Stimulated activated CD4-positive, alpha-beta T cell treated with anti-CD3 and anti-CD28 coated beads, Interleukin-2, amount 100 ng/mL, for 4 hours (primary cell): ENCODE measurements at places on chromosomes 7 and 10.

GRCh38 chr7:15461576-15461975 lies 100.2 kb downstream of the AGMO start:
- no peak for DNase-seq

- no peak for DNase-seq
These were observed 86.7 kb downstream of the INPP5A start for GRCh38 chr10:132624061-132624846.

DNA sequence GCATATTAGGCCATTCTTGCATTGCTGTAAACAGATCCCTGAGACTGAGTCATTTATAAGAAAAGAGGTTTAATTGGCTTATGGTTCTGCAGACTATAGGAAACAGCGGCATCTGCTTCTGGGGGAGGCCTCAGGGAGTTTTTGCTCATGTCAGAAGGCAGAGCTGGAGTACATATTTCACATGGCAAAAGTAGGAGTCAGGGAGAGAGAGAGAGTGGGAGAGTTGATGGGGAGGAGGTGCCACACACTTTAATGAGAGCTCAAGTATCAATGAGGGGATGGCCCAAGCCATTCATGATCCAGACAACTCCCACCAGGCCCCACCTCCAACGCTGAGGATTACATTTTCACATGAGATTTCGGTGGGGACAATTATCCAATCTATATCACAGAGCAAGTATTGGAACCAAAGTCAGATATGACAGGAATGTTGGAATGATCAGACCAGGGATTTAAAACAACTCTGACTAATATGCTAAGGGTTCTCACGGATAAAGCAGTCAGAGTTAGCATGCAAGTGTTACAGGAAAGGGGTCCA lies 795.3 kb upstream of the CELF2 start:
- DNase-seq, result no peak

DNA sequence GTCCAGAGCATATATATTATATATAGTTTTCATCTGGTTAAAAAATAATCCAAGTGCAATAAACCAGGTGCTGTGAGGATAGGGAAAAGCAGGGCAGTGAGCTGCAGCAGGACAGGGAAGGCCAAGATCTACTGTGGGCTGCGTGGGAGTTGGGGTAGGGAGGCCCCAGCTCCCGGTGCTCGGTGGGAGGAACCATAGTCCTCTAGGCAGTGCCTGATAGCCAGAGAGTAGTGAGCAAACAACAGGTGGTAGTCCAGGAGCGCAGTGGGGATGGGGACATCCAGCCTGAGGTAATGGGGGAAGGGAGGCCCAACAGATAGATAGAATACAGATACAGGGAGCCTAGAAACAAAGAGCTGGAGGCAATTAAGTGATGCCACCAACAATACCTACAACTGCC lies 4.1 kb upstream of the BMPR1A start:
- DNase-seq, result no peak

DNA sequence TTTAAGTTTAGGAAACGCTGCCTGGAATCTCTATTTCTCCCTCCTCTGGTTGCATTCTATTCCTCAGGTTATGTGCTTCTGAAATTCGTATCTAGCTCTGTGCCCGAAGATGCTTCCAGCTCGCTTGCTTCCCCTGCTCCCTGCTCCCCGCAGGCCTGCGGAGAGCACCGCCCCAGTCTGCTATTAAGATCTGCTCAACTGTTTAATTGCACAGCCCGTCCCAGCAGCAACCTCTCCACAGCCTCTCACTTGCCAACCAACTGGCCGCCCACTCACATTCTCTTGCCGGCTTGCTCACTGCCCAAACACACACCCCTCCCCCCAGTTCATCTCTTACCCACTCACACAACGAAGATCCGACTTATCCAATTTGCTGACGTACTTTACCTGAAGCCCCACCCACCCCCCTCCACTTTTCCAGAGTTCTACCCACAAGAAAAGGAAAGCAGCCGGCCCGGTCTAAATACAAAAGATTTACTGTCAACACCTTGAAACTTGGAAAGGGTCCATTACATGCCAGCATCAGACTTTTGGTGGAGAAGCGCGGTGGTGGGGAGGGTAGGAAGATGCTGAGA lies 167.3 kb upstream of the KLF14 start:
- no peak for DNase-seq

- no peak for DNase-seq
These were observed 26.9 kb downstream of the IL2RA start for GRCh38 chr10:6035101-6035834.

DNA sequence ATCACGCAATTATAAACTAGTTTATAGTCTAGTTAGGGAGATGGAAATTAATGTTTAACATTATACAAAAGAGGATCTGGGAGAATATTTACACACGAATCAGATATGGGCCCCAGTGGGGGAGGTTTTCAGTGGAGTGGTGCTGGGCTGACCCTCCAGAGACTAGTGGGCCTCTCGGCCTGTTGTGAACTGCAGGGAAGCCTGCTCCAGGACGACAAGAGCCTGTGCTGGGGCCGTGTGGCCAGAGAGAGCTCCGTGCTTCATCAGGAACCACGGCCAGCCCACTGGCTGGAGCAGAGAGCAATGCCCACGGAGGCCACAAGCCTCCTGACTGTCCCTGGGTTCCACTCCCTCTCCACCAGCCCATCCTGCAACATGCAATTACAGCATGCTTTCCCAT lies 11.3 kb upstream of the ESYT2 start:
- no peak for DNase-seq

DNA sequence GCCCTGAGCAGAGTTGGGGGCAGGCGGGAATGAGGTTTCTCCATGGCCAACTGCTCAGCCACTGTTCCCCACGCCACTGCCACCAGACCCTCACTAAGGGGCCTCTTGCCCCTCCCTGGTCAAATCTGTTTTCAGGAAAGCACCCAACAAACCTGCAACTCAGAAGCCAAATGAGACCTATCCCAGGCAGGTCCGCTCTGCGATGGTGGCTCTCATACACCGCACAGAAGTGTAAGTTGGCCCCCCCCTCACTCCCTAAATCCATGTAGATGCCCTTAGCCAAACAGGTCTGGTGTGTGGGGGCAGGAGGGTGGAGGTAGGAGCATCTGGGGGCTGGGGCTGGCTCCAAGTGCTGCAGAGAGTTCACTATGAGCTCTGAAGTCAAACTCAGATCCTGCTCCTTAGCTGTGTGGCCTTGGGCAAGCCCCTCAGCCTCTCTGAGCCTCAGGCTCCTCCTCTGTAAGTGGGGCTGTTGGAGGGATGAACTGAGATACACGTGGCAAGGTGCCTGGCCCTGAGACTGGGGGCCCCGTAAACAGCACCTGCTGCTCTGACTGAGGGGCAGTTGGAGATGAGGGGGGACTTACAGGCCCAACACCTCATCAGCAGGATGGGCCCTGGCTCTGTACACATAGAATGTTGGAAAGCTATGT lies 1.1 kb downstream of the MMRN2 start:
- no peak for DNase-seq

DNA sequence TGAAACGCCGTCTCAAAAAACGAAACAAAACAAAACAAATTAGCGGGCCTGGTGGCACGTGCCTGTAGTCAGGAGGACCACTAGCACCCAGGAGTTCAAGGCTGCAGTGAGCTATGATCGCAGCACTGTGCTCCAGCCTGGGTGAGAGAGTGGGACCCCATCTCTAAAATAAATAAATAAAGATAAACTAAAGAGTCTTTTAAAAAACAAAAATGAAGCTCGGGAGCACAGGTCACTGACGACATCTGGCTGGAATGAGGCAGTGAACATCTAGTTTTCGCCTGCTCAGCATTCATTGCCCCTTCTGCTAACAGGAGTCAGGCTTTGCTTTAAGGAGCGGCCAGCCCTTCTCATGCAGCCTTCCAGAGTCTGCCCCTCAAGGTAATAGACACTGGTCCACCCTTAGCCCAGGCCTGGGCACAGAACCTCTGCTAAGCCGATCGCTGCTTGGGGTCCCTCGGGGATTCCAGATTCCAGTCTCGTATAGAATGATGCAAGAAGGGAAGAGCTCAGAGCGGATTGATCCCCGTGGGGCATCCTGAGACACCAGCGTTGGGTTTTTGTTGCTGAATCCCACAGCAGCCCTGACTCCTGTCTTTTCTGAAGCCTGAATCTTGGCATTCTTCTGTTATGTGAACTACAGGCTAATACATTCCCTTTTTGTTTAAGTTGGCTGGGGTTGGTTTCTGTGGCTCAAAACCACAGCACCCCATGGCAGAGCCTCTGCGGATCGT lies 14.2 kb upstream of the FOXK1 start:
- no peak for DNase-seq

DNA sequence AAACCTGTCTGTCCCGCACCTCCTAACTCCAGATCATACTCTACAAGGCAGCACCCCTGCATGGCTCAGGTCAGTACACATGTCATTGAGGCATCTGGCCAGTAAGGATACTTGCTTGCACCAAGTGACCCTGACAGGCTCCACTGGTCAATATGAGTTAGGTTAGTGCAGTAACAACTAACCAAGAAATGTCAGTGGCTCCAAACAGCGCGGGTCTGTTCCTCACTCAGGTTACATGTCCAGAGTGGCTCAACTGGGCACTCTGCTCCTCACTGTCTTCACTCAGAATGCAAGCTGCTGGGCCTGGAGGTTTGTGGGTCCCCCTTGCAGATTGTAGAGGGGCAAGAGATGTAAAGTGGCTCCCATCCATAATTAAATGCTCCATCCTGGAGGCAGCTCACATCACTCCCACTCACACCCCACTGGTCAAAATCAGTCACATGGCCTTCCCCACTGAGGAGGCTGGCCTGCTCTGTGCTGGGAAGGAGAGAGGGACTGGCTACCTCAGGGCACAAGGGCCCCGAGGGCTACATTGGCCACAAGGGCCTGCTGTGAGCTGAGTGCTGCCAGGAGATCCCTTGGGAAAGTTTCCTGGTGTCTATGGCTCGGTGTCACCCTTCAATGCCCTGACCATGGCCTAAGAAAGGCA lies 109.1 kb upstream of the GDF10 start:
- no peak for DNase-seq

GRCh38 chr7:2927592-2927991 lies 83.5 kb upstream of the GNA12 start:
- DNase-seq, result no peak

GRCh38 chr7:133977409-133978274 lies 149.5 kb upstream of the LRGUK start:
- DNase-seq, result no peak

DNA sequence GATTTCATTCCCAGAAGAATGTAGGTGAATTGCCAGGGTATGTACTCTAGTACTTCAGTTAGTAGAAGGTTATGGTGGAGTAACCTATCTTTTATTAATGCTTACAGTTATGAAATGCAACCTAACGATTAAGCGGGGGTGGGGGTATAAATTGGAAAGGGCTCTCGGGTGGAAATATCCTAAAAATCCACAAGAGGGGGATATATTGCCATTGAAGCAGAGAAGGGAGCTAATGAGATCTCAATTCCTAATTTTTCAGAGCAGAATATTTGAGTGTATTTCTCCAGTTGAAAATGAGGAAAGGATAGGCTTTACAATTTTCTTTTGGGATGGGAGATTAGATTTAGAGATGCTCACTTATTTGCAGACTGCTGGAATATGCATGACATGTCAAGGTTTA lies 90.8 kb downstream of the DNAJB9 start:
- no peak for DNase-seq

GRCh38 chr10:133536198-133536597 lies 9.0 kb downstream of the CYP2E1 start:
- no peak for DNase-seq

GRCh38 chr7:32119790-32120196 lies 49.6 kb upstream of the PDE1C start:
- DNase-seq, result no peak

DNA sequence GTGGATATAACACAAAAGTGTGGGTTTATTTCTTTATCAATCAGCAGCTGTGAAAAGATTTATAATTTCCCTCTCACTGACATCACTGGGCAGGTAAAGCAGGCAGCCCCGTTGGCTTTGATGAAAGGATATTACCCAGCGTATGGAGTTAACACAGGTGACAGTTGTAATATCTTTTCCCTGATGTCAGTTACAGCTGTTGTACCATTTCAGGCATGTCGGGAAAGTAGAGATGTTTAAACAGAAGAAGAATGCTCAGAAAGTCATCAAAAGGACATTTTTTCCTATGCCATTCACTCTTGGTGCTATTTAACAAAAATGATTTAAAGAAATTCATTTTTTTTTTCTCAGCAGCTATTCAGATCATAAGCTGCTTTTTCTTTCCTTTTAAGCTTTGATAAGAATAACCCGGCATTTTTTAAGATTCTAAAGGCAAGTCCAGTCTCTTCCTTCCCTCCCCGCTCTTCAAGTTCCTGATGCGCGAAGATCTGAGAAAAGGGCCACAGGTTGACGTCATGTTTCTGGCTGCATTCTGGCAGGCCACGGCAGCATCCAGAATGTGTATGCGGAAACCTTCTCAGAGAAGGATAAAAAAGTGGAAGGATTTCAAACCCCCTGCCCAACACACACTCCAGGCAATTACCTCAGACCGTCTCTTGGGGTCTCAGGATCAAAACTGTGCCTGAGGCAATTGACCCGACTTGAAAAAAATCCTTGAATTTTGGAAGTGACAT lies 32.5 kb upstream of the ADAM12 start:
- DNase-seq, result no peak

DNA sequence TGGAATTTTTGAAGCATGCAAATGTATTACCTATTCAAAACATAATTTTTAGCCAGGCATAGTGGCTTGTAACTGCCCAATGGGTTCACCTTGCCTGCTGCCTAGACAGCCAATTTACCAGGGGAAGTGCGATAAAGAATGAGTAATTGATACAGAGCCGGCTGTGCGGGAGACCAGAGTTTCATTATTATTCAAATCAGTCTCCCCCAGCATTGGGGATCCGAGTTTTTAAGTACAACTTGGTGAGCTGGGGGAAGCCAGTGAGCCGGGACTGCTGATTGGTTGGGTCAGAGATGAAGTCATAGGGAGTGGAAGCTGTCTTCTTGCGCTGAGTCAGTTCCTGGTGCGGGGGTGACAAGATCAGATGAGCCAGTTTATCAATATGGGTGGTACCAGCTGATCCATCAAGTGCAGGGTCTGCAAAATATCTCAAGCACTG lies 29.1 kb upstream of the NRBF2 start:
- peak; percentile 9 for DNase-seq

GRCh38 chr10:97365761-97366351 lies 31.3 kb upstream of the FRAT2 start:
- DNase-seq, result no peak

- no peak for DNase-seq
These were observed 9.9 kb downstream of the C7orf57 start for GRCh38 chr7:48045195-48045765.

DNA sequence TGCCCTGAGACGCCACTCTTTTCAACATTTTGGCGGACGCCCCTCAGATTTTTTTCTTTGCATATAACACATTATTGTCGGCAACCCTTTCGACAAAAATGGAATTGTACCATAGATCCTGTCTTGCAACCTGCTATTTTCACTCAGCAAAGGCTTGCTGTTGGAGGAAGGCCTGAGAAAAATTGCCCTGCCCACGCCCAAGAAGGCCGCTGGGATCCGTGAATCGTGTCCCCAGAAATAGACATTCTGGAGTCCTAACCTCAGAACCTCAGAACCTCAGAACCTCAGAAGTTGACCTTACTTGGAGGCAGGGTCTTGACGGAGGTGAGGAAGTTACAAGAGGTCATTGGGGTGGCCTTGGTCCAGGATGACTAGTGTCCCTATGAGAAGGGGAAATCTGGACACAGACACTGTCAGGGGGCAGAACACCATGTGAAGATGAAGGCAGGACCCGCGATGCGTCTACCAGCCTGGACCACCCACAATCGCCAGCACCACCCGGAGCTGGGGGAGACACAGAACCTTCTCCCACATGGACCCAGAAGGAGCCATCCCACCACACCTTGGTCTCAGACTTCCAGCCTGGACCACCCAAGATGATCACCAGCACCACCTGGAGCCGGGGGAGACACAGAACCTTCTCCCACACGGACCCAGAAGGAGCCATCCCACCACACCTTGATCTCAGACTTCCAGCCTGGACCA lies 19.1 kb upstream of the DNAAF5 start:
- DNase-seq, result no peak
